NCI-H1092 (cell line): ENCODE measurements at places on chromosomes 2 and 18.

DNA sequence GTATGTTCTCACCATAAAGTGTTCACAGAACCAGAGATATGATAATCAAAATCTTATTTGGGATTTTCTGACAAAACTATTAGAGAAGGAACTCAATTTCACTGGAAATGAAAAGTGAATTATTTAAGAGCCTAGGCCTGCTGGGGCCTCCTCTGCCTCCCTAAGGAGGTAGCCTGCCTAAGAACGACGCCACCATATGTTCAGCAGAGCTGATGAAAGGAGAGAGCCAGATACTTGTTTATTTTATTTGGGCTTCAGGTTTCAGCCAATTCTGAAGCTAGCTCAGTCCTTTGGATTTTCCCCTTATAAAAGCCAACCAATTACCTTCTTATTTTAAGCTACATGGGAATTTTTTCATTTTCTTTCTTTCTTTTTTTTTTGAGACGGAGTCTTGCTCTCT lies 433.1 kb upstream of the MAP2 start:
- no peak for DNase-seq

DNA sequence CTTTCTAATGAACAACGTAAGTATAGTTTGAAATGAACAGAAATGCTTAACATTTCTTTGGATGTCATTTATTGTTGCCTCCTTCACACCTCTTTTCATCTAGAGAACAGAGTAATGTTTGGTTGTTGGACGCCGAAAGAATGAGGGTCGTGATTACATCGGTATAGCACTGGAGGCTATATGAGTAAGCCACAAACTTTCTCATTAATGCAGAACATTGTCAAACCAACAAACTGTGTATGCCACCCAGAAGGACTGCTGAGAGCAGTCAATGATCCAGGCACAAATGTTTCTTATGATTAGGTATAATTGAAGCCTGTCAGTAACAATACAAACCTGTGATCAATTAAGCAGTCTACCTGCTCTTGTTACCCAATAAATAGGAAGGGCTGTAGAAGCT lies 1494.7 kb upstream of the NXPH2 start:
- no peak for DNase-seq

DNA sequence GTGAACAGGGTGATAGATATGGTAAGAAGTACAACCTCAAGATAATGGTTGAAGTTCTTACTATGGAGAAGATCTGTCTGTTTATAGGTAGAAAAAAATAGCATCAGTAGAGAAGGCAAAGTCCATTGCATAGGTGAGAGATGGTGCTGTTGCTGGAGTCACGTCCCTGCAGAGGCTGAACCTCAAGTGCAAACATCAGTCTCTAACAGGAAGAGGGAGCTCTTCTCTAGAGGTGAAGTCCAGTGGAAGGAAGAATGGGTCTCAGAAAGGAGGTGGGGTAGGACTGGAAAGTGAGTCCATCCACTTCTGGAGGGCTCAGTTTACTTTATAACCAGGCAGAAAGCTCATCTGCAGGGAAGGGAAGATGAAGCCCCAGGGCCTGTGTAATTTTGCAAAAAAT lies 337.7 kb downstream of the MEIS1 start:
- no peak for DNase-seq

- no peak for DNase-seq
Observed at GRCh38 chr2:1068822-1069221, 118.2 kb downstream of the SNTG2 start.

DNA sequence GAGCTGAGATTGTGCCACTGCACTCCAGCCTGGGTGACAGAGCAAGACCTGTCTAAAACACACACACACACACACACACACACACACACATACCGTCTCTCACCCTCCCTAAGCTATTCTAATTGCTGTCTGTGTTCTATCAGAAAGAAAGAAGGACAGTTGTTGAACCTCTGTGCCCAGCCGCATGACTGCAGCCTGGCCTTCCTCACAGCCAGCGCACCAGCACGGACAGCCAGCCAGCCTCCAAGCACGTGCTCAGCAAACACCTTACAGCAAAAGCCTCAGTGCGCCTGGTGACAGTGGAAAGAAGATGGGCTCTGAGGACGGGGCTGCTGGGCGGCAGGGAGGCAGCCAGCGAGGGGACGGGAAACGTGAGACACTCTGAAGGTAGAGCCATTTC lies 58.0 kb downstream of the ZNF516 start:
- no peak for DNase-seq

DNA sequence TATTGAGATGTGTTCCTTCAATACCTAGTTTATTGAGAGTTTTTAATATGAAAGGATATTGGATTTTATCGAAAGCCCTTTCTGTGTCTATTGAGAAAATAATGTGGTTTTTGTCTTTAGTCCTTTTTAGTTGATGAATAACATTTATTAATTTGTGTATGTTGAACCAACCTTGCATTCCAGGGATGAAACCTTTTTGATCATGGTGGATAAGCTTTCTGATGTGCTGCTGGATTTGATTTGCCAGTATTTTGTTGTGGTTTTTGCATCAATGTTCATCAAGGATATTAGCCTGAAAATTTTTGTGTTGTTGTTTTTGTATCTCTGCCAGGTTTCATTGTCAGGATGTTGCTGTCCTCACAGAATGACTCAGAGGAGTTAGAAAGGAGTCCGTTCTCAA lies 1710.4 kb downstream of the SUCLG1 start:
- no peak for DNase-seq

DNA sequence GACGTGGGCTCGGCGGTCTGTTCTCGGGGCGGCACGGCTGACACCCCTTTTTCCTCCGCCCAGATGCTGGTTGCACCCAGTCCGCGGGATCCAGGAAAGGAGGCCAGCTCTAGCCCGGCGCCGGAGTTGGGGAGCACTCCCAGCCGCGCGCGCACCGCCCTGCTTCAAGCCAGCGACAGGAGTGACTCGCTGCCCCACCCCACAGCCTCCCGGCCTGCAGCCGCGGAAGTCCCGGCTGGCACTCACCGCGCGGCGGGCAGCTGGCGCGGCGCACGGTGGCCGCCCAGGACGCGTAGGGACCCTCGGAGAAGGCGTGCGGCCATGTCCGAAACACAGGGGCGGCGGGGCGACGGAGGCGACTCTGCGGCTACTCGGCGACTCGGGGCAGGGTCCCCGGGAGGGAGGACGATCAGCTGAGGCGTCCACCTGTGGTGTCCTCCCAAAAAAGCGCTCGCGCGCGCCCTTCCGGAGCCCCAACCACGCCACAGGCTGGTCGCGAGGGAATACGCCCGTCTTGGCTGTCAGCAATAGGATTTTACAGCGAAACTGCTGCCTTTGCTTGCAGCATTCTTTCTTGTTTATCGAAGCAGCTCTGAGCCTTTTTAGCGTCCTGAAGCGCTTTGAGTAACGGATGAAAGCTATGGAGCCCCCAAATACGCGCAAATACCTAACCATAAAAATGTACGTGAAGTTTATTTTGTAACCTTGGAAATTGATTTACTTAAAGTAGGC lies at the start of gene ACADL:
Gene ACADL, minus strand, starts transcription at position 507 of the 732 bp plus-strand sequence. Its CDS starts 184 bp downstream, at position 323.
- peak; percentile 4 for DNase-seq

DNA sequence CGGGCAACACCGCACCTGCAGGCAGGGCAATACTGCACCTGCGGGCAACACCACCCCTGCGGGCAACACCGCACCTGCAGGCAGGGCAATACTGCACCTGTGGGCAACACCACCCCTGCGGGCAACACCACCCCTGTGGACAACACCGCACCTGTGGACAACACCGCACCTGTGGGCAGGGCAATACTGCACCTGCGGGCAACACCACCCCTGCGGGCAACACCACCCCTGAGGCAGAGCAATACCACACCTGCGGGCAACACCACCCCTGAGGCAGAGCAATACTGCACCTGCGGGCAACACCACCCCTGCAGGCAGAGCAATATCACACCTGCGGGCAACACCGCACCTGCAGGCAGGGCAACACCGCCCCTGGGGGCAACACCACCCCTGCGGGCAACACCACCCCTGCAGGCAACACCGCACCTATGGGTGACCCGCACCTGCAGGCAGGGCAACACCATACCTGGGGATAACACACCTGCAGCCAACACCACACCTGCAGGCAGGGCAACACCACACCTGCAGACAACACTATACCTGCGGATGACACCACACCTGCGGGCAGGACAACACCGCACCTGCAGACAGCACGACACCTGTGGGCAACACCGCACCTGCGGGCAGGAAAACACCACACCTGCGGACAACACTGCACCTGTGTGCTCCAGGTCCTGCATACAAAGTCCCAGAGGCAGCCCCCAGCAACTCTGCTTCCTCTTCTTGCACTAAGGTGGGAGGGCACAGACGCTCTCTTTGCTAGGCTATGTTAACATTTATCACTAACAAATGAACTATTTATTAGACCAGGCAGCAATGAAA lies 57.7 kb downstream of the EIPR1 start:
- DNase-seq, result no peak

DNA sequence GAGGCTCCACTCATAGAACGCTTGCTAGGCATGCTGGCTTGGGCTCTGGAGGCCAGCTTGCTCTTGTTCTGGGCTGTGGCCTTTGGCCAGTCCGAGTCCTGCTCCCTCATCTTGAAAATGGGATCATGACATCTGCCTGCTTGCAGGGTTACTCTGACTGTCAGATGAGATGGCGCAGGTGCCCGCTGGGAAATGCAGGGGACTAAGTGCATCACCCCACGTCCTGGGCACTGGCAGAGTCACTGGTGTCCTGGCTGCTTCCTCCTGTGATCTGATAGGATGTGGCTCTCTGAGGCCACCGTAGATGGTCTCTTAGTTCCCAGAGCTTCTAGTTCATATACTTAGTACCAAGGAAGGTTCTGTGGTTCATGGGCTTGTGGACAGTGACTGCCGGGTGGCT lies 18.5 kb downstream of the LDLRAD4 start:
- DNase-seq, result no peak

GRCh38 chr2:240966906-240967680 lies 31.3 kb upstream of the SNED1 start:
- no peak for DNase-seq

DNA sequence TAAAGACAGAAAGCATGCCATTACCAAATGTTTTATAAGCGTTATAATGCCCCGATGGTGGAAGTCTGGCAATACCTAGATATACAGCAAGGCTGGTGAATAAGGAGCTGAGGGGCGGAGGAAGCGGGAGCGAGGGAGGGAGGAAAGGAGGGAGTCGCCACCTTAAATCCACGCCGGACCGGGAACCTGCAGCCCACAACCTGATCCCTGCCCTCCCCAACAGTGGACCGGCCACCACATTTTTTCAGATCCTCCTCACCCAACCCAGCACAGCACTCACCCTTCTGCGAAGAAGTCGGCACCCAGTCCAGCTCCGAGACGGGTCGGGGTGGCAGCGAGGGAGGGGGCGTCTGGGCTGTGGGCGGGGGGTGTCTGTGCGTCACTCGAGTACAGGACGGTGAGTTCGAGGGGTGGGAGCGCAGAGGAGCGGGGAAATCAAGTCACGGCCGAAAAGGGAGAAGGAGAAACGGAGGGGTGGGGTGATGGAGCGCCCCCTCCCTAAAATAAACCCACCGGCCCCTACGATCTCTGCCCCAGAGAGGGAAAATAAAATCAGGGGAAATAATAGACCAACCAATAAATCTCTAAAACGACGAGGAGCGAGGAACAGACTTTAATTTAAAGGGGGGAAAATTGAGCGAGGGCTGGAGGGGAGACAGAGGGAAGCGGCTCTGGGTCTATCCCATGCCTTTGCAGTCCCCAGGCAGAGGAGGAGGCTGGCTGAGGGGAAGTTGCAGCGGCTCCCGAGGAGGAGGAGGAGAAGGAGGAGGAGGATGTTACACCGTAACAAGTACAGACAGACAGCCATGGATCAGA lies 96.5 kb upstream of the SERTAD2 start:
- DNase-seq, result no peak

DNA sequence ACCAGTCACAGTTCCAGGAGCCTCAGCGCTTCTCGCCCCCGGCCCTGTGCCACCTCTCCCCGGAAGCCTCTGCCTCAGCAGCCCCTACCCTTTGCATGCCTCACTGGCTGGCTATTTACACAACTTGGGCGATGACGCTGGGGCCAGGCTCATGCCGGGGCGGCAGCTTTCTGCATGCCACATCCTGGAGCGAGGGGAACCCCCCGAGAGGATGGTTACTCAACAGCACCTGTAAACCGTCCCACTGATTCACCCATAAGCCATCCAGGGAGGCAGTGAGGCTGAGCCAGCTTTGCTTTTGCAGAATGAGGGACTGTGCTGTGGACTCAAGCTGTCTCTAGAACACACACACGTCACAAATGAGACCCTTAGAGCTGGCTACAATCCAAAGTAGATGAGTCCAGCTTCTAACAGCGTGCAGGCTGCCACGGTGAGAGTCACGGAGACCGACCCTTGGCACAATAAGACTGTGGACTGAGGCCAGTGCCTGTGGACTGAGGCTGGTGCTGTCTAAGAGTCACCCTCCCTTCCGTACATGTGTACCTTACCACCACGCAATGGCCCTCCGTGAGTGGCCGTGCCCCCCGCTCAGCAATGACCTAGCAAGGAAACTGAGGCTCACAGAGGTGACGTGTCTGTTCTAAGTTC lies 45.6 kb upstream of the ODC1 start:
- peak; percentile 22 for DNase-seq

DNA sequence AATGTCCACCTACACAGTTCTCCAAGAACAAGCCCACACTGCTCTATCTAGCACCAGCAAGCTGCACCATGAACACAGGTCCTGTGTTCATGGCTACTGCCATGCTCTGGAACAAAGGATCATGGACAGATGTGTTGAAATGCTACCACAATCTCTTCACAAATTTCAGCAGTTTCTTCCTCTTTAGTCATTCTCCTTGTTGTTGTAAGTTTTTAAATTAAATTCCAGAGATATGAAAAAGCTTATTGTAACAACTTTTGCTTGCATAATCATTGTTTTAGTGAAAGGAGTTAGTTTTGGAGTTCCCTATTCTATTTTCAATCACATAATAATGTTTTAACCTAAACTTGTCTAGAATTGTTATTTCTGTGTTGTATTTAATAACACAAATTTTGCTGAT lies 17.2 kb upstream of the NAPG start:
- no peak for DNase-seq

GRCh38 chr2:50396298-50396631 lies 635.7 kb downstream of the NRXN1 start:
- no peak for DNase-seq

DNA sequence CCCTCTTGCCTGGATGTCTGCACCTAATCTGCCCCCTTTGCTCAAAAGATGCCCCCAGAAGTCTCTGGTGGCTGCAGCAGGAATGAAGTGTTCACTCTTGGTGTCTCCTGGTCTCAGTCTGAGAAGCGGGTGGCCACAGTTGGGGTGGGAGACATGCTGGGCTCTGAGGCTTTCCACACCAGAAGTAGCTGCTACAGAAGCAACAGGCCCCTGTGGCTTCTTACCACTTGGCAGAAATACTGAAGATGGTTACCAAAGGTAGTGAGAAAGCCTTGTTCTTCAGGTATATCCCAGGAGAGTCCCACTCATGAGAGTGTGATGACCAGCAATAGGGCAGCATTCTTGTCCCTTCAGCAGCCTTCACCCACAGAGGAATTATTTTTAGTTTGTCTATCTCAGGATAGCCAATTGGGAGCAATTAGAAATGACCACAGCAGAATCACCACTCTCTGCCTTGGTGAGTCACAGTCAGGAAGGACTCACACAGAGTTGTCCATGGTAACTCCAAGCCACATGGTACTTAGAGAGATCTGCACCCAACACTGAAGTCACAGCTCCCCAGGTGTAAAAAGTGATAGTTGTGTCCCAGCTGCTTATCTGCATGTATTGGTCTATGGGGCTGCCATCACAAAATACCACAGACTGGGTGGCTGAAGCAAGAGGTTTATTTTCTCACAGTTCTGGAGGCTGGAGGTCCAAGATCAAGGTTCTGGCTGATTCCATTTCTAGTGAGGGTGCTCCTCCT lies 169.8 kb upstream of the ID2 start:
- DNase-seq, result no peak

GRCh38 chr2:43052204-43052943 lies 174.0 kb downstream of the ZFP36L2 start:
- DNase-seq, result no peak

GRCh38 chr2:198945496-198945895 lies 512.2 kb downstream of the SATB2 start:
- DNase-seq, result no peak

GRCh38 chr2:70086278-70086837 lies 919 bp upstream of the PCBP1 start:
- peak; percentile 52 for DNase-seq
